Mammary microvascular endothelial cell (primary cell): ENCODE measurements at places on chromosomes 16 and 17. TPM values are rescaled to one million over a fixed set of nuclear protein-coding genes. Genes with fewer than 3 reads are reported as not detected.

USH1G gene
- total RNA-seq: not detected in 2 replicates

JPH3 gene
- total RNA-seq: 0.13 TPM in 1 of 2 replicates, not detected in the other

TIGD7 gene
- total RNA-seq: 0.73 and 1.5 TPM in 2 replicates

EARS2 gene
- 10.2 and 28.0 TPM in 2 replicates for total RNA-seq

CAPNS2 gene
- total RNA-seq: not detected in 2 replicates
